CD14-positive monocyte (primary cell): ENCODE measurements at places on chromosomes 16 and 17.

GRCh38 chr17:80730739-80731138 lies 186.1 kb downstream of the RPTOR start:
- no peak for DNase-seq

DNA sequence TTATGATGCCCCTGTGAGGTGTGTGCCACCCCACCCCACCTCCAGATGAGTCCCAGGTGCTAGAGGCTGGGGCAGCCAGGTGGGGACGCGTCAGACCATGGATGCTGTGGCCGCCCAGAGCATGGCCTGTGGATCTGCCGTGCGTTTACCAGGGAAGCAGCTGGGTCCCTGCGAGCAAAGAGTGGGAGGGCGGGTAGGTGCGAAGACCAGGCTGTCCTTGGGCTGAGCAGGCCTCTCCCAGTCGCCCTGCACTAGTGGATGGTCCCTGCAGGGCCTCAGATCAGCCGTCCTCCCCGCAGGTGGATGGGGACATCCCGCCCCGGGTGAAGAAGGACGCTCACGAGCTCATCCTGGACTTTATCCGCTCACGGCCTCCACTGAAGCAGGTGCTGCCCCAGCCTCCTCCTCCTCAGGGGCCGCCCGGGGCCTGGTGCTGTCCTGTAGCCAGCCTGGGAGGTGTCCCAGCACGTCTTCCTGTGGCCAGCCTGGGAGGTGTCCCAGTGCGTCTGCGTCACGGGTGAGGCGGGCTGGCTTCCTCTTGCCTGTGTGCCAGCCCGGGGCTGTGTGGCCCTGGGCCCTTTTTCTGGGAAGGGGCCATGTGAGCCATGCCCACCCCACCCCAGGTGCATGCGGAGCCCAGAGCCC lies 18.0 kb upstream of the TCF25 start:
- no peak for DNase-seq

GRCh38 chr17:17300624-17301568 lies 2.3 kb upstream of the NT5M start:
- peak; percentile 33 for DNase-seq

GRCh38 chr16:11032922-11033291 lies 88.5 kb downstream of the CLEC16A start:
- no peak for DNase-seq

- no peak for DNase-seq
Observed at GRCh38 chr16:852451-853185, 52.1 kb upstream of the GNG13 start.

DNA sequence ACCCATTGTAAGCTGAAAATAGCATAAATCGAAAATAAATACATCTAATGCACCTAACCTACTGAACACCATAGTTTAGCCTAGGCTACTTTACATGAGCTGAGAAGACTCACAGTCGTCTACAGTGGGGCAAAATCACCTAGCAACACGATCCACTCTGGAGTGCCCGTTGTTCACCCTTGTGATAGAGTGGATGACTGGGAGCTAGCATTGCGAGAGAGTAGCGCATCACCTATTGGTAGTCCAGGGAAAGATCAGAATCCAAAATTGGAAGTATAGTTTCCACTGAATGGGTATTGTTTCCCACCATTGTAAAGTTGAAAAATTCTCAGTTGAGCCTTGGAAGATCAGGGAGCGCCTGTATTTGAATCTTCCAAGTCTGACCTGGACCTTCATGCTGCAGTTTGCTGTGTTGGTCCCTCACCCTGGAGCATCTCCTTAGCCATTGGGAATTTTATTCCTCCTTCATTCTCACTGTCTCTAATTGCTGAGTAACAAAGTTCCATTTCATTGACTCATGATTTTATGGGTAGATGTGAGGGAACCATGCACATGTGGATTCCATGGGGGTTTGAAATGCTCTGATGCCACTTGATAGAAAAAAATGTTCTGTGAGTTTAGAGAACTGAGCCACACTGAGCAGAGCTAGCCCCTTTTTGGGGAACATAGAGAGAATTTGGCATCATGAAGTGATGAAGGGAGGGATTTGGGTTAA lies 19.6 kb downstream of the AKAP1 start:
- DNase-seq, result no peak

- no peak for DNase-seq
Observed at GRCh38 chr16:23302045-23302956, at the start of gene SCNN1B. TSS of gene SCNN1B (plus strand) at chr16:23302302. CDS start at chr16:23348600, 46,298 bp downstream.
